Iris pigment epithelial cell (primary cell): ENCODE measurements at places on chromosomes 3 and 15.

GRCh38 chr3:12946649-12947316 lies 105.4 kb upstream of the RPL32 start:
- DNase-seq: no peak

DNA sequence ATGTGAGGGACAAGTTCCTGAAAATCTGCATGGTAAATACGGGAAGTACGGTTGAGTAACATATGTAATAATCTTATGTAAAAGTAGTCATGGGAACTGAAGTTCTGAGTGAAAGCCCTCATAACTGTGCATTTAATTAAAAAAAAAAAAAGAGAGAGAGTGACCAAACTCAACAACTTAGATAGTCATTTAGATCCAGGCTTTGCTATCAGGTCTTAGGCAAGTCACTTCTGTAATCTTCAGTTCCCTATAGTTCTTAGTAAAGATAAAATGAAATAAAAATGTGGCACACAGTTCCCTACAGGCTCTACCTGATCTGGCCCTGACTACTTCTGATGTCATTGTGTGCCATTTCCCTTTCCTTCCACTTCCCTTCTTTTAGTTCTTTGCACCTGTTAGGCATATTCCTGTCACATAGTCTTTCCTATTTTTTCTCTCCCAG lies 15.0 kb downstream of the RNF111 start:
- DNase-seq: no peak

DNA sequence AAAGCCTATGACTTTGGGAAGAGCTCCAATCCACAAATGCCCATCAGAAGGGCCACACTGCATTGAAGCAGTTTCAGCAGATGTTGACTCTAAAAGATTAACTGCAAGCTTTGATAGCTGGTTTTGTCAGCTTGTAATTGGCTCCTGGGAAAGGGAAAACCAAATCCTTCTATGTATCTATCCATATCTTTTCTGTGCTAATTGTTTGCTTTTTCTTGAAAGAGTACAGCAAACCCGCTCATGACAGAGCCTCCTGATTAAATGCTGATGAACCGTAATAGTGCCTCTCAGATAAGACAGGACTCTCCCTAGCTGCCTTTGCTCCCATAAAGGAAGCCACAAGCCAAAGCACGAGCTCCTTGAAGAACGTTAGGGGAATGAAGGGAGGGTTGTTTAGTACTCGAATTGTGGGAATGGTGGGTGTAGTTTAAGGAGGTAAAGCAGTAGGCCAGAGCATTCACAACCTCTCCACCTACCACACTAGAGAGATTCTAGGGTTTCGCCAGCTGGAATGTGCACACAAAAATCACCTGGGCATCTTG lies 33.6 kb upstream of the LRIG1 start:
- DNase-seq: no peak

GRCh38 chr3:177330779-177331178 lies 133.5 kb upstream of the TBL1XR1 start:
- DNase-seq: no peak

DNA sequence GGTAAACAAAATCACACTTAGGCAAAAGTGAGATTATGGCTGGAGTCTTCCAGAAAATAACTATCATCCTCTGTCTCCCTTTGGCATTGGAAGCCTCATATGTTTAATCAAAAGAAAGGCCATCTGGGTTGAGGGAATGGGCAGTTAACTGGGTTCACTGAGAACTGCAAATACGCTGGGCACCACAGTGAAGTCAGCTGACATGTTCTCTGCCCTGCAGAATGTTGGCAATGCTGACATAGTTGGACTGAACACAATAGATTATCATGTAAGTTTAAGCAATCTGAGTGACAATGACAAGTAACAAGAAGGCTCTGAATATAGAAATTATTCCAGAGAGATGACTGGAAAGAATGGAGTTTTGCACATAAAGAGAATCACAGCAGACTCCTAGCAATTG lies 43.8 kb upstream of the SLC25A26 start:
- no peak for DNase-seq

DNA sequence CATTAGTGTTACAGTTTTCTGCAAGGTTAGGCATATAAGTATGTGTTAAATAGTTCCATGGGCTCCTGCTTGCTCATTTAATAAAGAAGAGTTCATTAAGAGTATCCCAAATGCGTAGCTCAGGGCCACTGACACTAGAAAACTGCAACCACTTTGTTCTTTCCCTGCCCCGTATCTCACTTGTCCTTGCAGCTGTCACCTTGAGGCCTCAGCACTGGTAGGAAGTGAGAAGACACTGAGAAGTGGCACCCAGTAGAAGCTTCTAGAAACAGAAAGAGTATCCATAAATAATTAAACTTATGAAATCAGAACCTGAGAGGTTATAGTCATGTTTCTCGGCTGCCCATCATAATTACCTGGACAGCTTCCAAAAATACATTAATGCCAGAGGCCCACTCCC lies 266.0 kb downstream of the KCNMB2 start:
- DNase-seq: no peak

- no peak for DNase-seq
Observed at GRCh38 chr3:50552598-50552997, 14.9 kb downstream of the C3orf18 start.

- DNase-seq: no peak
Observed at GRCh38 chr15:89814112-89814742, 425 bp downstream of the ANPEP start.

DNA sequence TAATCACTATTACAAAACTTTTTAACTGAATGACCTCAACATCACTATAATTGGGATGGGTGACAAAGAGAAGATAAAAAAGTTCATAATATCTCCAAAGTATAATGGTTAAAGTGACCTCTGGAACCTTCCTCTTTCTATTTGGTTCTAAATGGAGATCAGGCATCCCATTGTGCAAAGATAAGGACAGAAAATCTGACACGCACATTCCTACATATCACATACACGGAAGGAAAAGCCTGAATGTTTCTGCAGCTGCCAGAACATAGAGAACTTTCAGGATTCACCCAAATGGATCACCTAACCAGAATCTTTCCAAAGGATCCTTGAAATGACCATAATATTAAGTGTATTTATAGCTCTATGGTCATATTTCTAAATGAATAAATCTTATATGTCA lies 128.2 kb downstream of the TFDP2 start:
- DNase-seq: no peak

DNA sequence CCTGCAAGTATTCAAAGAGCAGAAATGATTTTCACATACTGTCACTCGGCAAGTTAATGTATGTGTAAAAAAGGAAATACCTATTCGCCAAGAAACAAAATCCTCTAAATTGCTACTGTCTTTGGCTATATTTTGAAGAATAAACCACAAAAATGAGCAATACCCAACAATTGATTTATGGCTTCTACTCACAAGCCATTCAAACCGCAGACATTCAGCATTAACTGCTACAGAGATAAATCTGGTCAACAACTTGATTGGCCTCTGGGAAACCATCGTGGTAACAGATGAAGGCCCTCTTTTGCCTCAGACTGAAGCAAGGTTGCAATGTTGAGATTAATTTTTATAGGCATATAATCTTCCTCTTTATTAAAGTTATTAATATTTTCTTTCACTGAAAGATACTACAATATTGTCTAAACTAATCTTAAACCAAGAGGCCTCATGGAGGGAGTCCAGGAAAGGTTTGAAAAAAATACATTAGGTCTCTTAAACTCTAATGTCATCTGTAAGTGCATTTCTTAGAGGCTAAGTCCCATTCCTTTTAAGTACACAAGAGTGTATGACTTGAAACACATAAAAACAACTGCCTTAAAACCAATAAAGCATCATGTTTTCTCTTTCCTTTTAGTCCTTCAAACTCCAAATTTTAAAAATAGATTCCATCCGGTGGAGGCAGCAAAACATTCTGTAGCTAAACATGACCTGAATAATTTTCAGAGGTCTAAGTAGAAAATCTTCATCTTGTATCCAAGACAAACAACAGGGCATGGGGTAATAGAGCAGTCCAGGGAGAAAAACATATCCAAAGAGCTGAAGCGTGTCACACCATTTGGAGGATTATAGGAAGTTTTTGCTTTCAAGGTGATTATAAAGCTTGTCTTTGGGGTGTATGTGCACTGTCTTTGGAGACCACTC lies 162.4 kb upstream of the TGFBR2 start:
- DNase-seq: peak; percentile 48

GRCh38 chr3:16423298-16423697 lies 90.2 kb downstream of the RFTN1 start:
- DNase-seq: no peak

GRCh38 chr3:78887547-78888011 lies 880.2 kb downstream of the ROBO1 start:
- DNase-seq: peak; percentile 88
